ENCODE measurements at places on chromosomes 5 and 9.

GRCh38 chr5:180975338-180975737, 13.3 kb upstream of the BTNL3 start:
- no peak for DNase-seq

GRCh38 chr5:92923885-92924284, 657.1 kb downstream of the NR2F1-AS1 start:
- DNase-seq, result no peak

DNA sequence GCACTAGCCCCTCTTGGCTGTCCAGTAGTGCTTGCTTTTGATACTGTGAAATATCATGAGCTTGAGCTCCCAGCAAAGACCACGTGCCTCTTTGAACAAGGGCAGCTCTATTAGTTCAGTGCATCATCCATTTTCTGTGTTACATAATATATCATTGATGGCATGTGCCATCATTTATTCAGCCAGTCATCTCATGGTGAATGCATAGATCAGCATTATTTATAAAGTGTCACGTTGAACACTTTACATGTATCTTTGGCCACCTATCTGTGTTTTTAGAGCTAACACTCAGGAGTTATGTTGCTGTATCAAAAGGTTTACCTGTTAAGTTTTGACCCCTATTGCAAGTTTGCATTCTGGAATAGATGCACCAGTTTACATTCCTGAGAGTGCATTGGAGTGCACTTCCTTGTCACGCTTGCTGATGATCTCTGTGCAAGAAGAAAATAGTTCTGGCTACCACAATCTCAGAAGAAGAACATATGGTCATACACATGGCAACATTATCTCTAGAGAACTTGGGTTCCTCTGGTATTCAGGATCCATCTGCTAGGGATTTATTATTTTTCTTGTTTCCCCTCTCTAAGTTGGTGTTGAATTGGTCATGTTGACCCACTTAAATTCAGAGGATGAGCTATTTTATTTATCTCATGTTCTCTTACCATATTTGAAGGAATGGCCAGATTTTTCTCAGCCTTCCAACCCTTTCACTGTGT, 120.9 kb downstream of the SH3GL2 start:
- no peak for DNase-seq

GRCh38 chr5:22223079-22223478, 630.1 kb downstream of the CDH12 start:
- no peak for DNase-seq

- no peak for DNase-seq
Measured at GRCh38 chr5:170817195-170817594, 33.7 kb downstream of the GABRP start.

GRCh38 chr9:88782931-88783710, 208.1 kb upstream of the S1PR3 start:
- no peak for DNase-seq

GRCh38 chr9:38423973-38424843, at the start of gene IGFBPL1:
Gene IGFBPL1 (minus strand): TSS chr9:38424454. CDS start chr9:38424424, 30 bp downstream.
- peak; percentile 16 for DNase-seq

- no peak for DNase-seq
Measured at GRCh38 chr5:9363026-9363425, 182.8 kb downstream of the SEMA5A start.

DNA sequence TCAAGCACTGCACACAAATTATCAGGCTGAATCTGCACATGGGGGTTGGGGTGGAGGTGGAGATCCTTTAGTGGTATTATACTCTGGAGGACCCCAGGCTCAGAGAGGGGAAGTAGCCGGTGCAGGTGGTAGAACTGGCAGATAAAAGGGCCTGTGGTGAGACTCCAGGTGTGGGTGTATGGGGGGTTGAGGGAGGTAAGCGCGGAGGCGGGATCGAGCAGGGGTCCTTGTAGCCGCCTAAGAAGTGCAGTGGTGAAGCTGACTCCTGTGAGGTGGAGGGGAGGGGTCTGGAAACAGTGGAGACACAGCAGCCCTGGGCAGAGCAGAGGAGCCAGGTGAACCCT, 841 bp downstream of the ACSL6 start:
- DNase-seq, result no peak

- DNase-seq, result no peak
Measured at GRCh38 chr9:17669206-17669605, 90.3 kb downstream of the SH3GL2 start.

GRCh38 chr5:86979811-86980411, 287.8 kb upstream of the RASA1 start:
- peak; percentile 85 for DNase-seq

DNA sequence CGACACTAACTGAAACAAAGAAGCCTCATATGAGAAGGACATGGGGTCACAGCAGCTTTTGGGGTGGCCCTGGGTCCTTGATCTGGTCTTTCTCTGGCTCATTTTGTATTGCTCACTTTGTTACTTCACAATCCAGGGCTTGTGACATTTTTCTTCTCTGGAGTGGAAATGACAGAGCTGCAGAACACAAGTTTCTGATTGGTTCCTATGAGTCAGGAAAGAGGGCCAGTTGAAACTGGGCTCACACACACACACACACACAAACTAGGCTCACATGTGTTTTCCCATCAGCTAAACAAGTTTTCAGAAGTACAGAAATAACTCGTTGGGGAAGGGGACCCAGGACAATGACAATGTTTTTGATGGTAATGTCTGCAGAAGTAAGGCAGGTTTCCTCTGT, 54.3 kb downstream of the TMC1 start:
- DNase-seq, result no peak

- DNase-seq, result peak; percentile 84
Measured at GRCh38 chr9:128892221-128892921, 10.4 kb downstream of the LRRC8A start.

- DNase-seq, result peak; percentile 95
Measured at GRCh38 chr5:77087484-77088261, 588 bp upstream of the ZBED3 start.

- peak; percentile 40 for DNase-seq
Measured at GRCh38 chr5:171122372-171122771, 186.7 kb upstream of the TLX3 start.

DNA sequence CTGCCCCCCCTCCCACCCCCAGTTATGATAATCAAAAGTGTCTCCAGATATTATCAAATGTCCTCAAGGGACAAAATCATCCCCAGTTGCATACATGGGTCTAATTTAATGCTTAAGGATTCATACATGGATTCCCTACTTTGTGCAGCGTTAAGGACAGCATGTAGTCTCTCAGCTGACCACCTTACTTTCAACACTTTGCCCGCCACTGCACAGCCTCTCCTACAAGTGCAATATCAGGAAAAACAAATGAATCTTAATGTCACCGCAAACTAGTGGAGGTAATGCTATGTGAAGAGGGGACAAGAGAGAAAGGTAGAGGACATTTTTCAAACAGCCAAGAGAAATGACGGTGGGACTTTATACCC, 78.6 kb downstream of the TLE1 start:
- no peak for DNase-seq

GRCh38 chr9:70581955-70582350, 167.5 kb upstream of the KLF9 start:
- no peak for DNase-seq

DNA sequence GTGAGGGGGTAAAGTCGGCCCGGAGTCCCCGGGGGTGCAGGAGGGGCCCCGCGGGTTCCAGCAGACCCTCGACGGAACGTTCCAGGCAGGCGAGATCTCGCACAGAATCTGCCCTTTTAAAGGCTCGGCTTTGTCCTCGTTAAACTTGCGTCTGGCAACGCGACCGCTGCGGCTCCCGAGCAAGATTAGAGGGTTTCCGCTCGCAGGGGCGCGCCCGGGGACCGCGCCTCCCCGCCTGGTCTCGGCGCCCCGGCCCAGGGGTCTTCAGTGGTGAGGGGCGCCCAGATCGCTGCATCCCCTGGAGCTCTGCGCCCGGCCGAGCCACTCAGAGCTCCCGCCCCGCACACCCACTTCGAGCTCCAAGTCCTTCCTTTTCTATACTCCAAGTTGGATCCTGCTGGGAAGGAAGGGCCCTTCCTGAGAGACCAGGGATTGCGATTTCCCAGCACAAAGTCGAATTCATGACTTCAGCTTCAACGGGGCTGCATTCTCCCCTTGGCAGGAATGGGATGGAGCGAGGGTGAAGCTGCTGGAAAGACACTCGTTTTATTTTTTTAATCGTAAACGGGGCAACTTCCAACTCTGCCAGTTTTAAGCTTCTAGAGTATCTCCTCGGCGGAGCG, 11.3 kb downstream of the PROP1 start:
- DNase-seq, result no peak

- DNase-seq, result peak; percentile 57
Measured at GRCh38 chr5:91109634-91110033, 273.5 kb downstream of the ARRDC3 start.

- DNase-seq, result no peak
Measured at GRCh38 chr5:96333391-96333790, 99.7 kb downstream of the PCSK1 start.

DNA sequence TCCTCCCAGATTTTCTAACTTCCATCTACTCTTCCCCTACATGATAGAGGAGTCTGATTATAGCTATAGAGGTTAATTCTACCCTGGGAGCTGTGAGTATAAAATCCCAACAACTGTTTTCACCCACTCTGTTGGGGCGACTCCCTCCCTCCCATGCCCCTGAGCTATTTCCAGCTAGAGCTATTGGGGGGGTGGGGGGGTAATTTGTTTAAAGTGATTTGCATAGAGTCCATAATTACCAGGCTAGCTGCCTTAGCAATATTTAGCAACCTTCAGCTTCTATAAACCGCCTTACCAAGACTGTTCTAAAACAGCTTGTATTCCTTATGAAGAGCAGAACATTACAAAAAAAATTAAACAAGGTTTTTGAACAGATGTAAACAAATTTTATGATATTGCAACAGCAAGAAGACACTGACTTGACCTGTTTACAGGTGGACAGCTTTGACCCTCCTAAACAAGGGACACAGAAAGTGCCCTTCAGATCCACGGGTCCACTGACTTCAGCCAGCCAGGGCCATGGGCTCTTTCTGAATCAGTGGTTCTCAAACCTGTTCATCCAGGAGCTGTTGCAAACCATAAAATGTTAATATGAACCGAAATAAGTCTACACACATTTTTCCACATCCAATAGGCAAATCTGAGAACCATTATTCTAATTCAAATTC, 98.2 kb downstream of the OTULIN start:
- DNase-seq, result no peak

DNA sequence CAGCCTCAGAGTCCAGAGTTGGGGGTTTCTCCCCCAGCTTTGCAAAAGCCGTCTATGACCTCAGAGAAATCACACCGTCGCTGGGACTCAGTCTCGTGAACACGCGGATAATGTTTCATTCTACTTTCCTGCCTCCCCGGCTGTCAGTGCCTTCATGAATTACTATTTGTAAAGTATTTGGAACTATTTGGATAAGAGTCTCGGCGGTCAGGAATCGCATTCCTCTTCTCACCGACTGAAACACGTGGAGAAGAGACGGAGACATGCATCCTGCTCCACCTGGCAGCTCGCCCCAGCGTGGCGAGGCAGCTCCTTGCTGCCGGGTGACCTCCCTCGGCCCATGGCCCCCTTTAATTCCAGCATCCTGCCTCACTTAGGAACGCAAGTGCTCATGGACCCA, 23.9 kb downstream of the IRX2 start:
- DNase-seq, result no peak

DNA sequence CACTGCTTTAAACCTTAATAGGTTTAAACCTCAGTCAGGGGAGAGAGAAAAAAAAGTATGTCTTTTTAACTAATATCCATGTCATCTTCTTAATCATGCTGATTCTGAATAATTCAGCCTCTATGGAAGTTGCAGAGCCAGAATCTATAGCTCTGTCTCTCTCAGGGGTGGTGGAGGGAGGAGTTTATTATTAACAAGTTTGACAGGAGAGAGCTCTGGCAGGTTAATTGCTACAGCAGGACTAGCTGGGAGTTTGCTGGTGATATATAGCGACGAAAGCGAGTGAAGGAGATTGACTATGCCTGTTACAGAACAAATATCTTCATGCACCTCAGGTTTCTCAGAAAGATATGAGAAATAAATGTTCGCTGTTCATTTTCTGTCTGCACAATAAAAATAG, 586.4 kb downstream of the TLE4 start:
- DNase-seq, result no peak

DNA sequence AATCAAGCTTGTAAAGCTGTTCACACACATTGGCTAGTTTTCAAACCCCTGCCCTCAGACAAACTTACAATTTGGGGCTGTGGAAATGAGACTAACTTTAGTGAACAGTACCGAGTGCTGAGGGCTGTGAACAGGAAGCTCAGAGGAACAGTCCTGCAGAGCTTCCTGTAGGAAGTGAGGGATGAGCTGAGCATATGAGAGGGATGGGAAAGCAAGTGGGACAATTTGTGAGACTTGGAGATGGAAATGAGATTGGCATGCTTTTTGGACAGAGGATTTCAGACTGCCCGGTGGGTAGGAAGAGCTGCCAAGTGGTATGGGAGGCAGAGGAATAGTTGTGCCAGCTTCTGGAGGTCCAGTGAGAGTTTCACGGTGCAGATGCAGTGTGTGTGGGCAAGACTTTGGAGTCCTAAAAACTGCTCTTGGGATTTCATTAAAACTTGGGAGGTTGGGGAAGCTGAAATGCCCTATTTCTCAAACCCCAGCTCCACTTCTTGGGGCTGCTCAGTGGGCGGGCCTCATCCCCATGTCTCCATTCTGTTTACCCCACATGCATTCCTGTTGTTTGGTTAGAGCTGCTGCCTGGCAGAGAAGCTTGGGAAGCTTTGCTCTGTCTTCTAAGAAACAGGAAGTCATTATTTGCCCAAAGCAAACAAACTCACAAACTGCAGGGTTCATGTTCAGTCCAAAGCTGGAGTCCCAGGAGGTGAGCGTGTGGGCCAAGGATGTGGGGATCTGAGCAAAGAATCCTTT, 267.5 kb downstream of the ZSWIM6 start:
- DNase-seq, result peak; percentile 45

DNA sequence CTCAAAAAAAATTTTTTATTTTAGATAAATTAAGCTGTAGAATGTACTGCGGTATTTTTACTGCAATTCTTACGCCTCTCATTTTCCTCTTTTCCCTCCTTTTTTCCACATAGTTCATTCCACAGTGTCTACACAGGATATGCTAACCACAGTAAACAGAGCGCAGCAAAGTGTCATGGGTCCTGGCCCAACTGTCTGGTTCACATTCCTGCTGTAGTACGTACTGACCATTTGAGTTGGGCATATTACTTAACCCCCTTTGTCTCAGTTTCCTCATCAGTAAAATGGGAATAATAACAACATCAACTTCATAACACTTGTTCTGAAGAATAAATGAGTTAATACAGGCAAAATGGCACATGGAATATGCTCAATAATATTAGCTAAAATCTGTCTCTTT, 41.6 kb downstream of the SLC44A1 start:
- peak; percentile 60 for DNase-seq

DNA sequence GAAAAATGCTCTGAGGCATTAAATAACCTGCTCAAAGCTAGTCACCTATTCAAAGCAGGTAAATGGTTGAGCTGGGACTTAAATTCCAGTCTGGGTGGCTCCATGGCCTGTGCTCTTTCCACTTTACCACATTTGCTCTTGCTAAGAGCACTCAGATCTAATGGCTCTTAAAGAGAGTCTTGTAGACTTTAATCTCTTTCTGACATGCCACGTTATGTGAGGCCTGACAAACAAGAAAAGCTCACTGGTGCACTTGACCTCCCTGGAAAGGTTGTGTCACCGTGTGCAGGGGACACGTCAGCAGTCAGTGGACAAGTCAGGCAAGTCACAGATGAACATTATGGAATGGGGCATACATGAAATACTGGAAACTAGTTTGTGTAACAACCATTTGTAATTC, 129.9 kb upstream of the RPS23 start:
- DNase-seq, result no peak
